ENCODE measurements at places on chromosomes 6 and 20.

GRCh38 chr20:39021748-39022147 is 59.6 kb downstream of the DHX35 start:
- no peak for DNase-seq

GRCh38 chr6:64220801-64221200 is 585.2 kb downstream of the PHF3 start:
- no peak for DNase-seq

DNA sequence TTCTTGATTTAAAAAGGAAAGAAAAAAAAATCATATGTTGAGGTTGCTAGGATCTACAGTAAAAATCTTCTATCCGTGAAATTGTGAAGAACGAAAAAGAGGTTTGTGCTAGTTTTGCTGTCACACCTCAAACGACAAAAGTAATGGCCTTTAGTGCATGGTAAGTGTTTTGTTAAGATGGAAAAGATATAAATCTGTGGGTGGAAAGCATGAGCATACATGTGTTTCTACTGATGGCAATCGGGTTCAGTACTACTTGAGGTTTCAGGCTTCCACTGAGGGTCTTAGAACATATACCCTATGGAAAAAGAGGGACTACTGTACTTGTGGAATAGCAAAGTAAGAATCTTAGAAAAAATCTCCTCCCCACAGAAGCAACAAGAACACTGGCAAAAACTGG is 58.0 kb downstream of the AHI1 start:
- DNase-seq: no peak

DNA sequence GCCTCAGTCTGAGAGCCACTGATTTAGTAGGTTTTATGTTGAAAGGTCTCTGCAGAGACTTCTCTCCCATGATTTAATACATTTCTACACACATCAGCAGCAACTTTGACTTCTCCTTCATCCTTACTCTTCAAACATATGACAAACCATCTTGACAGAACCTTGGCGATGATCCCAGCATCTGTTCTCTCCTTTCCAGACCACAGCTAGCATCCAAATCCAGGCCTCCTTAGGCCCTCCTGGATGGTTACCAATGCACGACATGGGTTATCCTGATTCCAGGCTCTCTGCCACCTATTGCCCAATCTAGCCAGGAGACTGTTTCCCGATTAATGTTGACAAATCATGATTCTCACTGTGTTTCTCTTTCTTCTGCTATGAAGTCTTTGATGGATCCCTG is 16.8 kb downstream of the LAMA4 start:
- no peak for DNase-seq

- DNase-seq: no peak
Measured at GRCh38 chr6:168585441-168585840, 144.5 kb downstream of the SMOC2 start.

DNA sequence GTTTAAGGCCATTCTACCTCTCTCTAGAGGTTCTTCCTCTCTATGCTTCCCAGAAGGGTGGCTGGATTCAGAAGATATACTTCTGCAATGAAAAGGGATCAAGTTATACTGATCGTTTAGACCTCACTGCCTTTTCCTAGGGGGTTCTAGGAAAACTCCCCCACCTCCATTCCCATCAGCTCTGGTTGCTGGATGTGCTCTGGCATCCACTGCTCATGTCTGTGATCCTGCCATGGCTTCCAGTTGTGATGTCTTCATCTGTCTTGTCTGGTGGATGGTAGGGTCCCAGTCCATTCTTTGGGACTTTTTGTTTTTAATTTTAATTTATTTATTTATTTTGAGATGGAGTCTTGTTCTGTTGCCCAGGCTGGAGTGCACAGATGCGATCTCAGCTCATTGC is 118.4 kb downstream of the BTBD3 start:
- DNase-seq: no peak

GRCh38 chr6:111417946-111418345 is 65.1 kb downstream of the REV3L start:
- no peak for DNase-seq

- peak; percentile 97 for DNase-seq
Measured at GRCh38 chr6:1856381-1856780, 246.7 kb downstream of the FOXC1 start.

GRCh38 chr6:106194949-106195921 is 109.1 kb downstream of the PRDM1 start:
- no peak for DNase-seq

DNA sequence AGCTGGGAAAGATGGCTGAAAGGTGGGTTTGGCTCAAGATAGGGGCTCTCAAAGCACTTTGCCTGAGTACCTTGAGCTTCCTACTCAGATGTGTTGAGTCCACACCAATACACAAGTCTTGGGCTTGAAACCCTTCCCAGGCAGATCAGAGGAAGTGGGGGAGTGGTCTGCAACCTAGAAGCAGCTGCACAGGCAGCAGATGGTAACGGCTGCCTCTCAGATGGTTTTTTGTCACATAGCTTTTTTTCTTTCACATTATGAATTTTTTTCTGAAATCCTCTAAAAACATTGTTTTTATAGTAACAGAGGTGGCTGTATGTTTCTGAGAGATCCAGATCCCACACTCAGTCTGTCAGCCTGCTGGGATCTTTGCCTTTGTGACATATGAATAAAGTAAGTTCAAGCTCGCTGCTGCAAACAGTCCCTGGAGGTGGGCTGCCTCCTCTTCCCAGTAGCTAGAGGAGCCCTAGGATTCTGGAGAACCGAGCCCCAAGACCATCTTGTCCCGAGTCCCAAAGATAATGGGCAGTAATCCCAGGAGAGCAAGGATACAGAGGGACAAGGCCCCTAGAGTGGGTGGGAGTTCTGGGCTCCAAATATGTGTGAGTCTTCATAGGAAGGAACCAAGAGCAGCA is 97.1 kb upstream of the TOP1 start:
- DNase-seq: no peak

DNA sequence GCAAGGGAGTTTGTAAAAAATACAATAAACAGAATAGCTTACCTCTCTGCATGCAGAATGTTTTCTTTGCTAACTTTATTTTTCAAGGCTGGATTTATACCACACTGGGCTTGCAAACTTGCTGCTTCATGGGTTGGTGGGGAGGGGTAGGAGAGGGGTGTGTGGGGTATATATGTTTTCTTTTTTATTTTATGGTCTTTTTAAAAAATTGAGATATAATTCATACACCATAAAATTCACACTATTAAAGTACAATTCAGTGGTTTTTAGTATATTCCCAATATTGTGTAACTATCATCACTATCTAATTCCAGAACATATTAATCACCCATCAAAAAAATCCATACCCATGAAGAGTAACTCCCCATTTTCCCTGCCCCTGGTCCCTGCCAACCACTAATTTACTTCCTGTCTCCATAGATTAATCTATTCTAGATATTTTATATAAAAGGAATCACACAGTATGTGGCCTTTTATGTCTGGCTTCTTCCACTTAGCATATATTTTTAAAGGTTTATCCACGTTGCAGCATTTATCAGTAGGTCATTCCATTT is 14.3 kb upstream of the TRPC4AP start:
- no peak for DNase-seq

- no peak for DNase-seq
Measured at GRCh38 chr6:126447367-126447766, 107.5 kb downstream of the CENPW start.

DNA sequence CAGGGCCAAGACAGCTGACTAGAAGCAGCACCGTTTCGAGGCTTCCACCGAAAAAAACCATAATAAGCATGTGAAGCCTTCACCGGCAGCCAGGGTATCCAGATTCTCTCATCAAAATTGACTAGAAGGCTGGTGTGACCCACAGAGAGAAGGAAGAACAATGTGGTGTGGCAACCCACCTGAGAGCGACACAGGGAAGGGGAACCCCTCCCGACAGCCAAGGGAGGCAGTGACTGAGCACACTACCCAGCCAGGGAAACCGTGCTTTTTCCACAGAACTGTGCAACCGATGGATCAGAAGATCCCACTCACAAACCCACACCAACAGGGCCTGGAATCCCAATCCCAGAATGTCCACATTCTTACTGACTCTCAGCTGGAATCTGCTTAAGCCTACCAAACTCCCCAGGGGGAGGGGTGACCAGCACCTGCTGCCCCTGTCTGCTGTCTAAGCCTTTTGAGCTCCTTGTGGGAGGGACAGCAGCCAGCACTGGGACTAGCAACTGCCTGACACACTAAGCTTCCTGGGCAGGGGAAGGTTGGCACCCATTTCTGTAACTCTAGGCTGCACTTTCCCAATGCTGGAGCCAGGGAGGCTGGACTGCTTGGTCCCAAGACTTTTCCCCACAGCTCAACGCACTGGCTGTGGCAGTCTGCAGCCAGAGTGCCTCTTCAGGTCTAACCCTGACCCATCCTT is 231.9 kb upstream of the FAM83B start:
- no peak for DNase-seq

DNA sequence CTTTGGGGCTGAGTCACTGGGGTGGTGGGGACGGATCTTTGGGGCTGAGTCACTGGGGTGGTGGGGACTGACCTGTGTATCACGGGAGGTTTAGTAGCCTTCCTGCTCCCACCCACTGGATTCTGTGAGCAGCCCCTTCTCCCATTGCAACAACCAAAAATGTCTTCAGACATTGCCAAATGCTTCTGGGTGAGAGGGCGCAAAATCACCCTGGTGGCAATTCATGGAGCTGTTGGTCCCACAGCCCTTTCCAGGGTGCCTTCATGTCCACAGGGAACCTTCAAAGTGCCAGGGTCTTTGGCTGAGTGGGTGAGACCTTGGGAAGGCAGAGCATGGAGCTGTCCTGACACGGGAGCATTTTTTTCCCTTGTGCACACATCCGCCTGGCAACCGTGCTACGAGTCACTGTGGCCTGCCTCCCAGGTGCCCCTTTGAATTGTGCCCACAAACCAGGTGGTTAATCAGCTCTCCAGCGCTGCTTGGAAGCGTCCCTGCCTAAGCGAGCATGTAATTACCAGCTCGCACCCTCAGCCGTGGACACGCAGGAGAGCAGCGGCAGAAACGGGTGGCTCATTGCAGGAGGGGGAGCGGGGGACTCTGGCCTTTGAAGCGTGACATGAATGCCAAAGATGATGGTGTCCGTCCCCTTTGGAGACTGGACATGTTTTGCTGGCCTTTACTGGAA is 27.4 kb upstream of the APCDD1L start:
- DNase-seq: peak; percentile 85

Data from NCI-H1417 (cell line).